Testis (tissue), 5 donors: ENCODE measurements at places on chromosomes 2 and 18. TPM values are rescaled to one million over a fixed set of nuclear protein-coding genes. Genes with fewer than 3 reads are reported as not detected.

The IL18RAP gene
- 2.4 TPM for total RNA-seq

GRCh38 chr2:74715880-74716279 is 61.8 kb downstream of the SEMA4F start:
- H3K27ac ChIP-seq: peak overlapping the region; percentile 65
- no peaks in the 10 kb centered on the region for H3K27me3 ChIP-seq
- H3K36me3 ChIP-seq: no peaks in the 10 kb centered on the region
- H3K4me1 ChIP-seq: no peaks in the 10 kb centered on the region
- no peak for DNase-seq

- no peaks in the 10 kb centered on the region for H3K36me3 ChIP-seq
- DNase-seq: no peak
- H3K4me1 ChIP-seq: no peaks in the 10 kb centered on the region
- H3K27ac ChIP-seq: no peak overlapping the region
- H3K27me3 ChIP-seq: no peaks in the 10 kb centered on the region
- no peak overlapping the region for H3K4me3 ChIP-seq
Observed at GRCh38 chr2:158414538-158414937, 42.0 kb downstream of the CCDC148 start.

The CCNYL1 gene
- 25.6 TPM for total RNA-seq

The HYCC2 gene
- 27.9 TPM for total RNA-seq

DNA sequence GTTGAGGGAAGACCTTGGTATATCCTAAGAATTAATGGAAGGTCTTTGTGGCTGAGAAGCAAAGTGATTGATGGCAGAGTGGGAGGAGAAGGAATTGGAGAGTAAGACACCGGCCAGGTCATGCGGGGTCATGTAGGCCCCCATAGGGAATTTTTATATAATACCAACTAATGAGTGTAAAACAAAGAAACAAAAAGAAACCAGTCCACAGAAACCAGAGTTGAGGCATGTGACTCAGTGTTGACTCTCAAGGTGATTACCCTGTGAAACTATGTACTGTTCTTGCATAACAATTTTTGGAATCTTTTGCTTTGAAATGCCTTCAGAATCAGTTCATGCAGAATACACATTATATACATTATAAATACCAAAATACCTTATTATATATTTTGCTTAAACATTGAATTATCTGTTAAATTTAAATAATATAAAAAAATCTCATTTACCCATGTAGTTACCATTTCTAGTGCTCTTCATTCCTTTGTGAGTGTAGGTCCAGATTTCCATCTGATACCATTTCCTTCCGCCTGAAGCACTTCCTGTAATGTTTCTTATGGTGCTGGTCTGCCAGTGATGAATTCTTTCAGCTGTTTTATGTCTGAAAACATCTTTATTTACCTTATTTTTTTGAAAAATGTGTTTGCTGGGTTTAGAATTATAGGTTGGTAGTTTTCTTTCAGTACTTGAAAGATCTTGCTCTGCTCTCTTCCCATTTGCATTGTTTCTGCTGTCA is 8.6 kb downstream of the CLIP4 start:
- no peak overlapping the region for H3K4me3 ChIP-seq
- DNase-seq: no peak
- H3K4me1 ChIP-seq: no peaks in the 10 kb centered on the region
- no peak overlapping the region for H3K27ac ChIP-seq
- no peaks in the 10 kb centered on the region for H3K27me3 ChIP-seq

GRCh38 chr2:95310651-95311050 is 13.5 kb downstream of the KCNIP3 start:
- H3K4me1 ChIP-seq: no peaks in the 10 kb centered on the region
- no peak overlapping the region for H3K27ac ChIP-seq
- no peaks in the 10 kb centered on the region for H3K36me3 ChIP-seq

The SERPINB5 gene
- total RNA-seq: 1.7 TPM

- no peak overlapping the region for H3K27ac ChIP-seq
- no peaks in the 10 kb centered on the region for H3K4me1 ChIP-seq
- H3K4me3 ChIP-seq: no peak overlapping the region
- H3K36me3 ChIP-seq: no peaks in the 10 kb centered on the region
Observed at GRCh38 chr2:83823229-83823628, 635.9 kb downstream of the SUCLG1 start.

DNA sequence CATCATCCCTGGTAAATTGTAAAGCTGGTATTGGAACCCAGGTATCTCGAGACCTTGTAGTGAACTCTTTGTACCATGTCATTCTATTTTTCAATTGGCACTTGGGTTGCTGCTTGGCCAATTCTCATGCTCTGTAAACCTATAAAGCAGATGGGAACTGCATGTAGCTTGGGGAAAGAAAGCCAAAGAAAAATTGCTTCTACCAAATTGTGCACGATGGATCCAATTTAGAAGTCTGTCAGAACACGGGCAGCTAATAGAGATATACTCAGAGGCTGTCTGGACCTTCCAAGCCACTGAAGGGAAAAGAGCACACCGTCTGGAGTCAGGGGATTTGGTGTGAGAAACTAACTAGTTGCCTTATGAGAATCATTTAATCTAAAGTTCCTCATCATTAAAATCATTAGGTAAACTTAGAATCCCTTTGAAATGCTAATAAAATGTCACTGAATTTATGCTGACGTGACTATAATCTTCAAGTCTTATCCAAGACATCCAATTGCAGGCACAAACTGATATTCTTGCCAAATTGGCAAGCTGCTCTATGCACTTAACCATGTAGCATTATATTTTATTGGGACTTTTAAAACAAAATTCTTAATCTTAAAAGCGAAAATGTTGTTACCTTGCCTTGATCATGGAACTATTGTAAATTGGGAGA is 206.8 kb downstream of the DCC start:
- H3K36me3 ChIP-seq: no peaks in the 10 kb centered on the region
- no peak for DNase-seq
- H3K27ac ChIP-seq: no peak overlapping the region
- no peaks in the 10 kb centered on the region for H3K27me3 ChIP-seq

The KCNK3 gene
- total RNA-seq: 1.0 TPM

DNA sequence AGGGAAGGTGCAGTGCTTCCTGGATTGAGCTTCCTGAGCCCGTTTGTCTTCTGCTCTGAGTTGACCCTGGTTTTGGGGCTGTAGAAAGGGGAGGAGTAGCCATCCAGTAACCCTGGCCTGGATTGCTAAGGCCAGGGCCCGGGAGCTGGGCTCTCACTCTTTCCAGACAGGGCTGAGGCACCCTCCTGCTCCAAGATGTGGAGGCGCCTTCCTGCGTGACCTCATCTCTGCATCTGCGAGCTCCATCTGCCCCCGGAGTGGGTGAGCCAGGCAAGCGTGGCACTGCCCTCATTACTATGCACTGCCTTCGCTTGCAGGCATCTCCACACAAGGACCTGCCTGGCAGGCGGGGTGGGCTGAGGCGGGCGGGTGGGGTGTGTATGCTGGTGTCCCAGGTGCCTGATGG is 58.0 kb downstream of the RAB31 start:
- DNase-seq: peak; percentile 65
- H3K36me3 ChIP-seq: no peaks in the 10 kb centered on the region
- peaks cover 18% of the 10 kb centered on the region for H3K4me1 ChIP-seq
- no peak overlapping the region for H3K4me3 ChIP-seq
- no peaks in the 10 kb centered on the region for H3K27me3 ChIP-seq
